ENCODE measurements at places on chromosomes 6 and 20. TPM values are rescaled to one million over a fixed set of nuclear protein-coding genes. Genes with fewer than 3 reads are reported as not detected.

GPR6 gene
- not detected for polyA plus RNA-seq

GRCh38 chr6:70709826-70710225, 42.1 kb downstream of the SMAP1 start:
- DNase-seq: no peak

DNA sequence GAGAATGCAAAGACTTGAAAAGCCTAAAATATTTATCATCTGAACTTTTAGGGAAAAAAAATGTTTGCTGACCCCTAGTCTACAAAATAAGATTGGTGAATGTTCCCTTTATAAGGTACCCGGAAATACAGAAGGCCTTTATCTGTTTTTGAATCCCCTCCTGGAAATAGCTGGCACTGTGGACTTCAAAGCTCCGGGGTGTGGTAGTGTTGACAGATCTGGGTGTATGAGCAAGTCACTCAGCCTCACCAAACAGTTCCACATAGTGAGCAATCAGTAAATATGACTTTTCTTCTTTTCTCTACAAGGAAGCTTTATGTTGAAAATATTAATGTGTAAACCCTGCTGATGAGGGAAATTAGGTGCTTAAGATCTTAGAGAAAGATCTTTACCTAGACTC, 29.2 kb upstream of the HTR1B start:
- no peak for DNase-seq

- DNase-seq: no peak
Observed at GRCh38 chr6:135173242-135173988, 7.7 kb upstream of the MYB start.

- no peak for DNase-seq
Observed at GRCh38 chr6:49919935-49920644, 43.9 kb downstream of the DEFB114 start.

DNA sequence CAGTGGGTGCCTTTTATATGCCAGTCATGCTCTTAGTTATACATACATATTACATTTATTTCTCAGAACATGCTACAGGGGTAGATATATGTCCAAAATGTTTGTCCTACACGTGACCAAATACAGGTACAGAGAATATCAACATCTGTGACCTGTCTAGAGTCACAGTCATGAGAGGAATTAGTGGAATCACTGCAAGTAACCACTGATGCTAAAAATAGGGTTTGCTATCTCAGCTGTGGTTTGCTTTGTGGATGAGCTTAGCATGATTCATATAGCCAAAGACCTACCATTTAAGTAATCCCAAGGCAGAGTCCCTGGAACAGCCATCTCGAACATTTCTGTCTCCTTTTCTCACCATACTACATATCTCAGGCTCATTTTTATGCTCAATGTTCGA, 32.3 kb downstream of the GSTA3 start:
- no peak for DNase-seq

DNA sequence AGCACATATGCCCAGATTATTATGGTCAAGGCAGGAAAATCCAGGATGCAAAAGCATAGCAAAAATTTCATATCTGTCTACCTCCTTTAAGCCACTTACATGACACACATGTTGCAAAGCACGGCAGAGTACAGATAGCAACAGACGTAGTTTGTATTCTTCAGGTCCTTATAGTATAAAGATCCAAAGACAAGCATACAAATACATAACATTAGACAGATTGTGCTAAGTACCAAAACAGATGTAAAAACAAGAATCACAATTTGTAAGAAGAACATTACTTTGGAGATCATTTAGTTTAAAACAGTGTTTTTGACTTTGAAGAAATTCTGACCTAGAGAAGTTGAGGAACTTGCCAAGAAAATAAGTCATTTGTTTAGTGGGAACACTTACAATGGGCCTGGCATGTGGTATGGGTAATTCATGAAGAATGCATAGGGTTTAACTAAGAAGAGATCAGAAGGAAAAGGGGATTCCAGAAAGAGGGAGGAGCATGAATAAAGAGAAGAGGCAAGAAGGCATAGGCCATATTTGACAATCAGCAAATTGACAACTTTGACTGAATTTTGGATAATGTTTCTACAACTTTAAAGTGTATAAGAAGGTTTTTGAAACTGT, 30.6 kb upstream of the LMBRD1 start:
- no peak for DNase-seq

DNA sequence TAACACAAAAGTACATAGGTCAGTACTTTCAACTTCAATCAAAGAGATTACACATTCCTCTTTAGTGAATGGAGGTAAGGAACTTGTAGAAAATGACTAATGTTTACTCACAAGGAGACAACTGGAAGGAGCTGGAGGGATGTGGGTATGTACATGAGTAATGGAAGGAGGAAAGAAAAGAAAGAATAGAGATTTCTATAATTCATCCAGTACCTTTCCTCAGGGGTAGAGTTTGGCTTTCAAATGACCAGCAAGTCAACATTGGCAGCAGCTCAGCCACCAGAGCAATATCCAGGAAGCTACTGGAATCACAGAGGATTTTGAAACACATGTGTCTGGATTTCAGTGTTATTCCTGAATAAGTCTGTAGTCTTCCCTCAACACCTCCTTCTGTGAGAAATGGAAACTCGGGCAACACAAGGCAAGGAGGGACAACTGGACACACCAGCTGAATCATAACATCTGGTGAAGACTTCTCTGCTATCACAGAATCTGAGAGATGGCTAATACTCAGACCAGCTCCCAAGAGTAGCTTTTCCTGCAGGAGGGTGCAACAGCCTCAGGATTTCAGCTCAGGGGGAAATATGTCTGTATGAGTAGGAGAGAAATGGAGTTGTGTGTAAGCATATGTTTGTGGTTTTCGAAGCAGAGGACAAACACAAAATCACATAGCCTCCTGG, 98.8 kb downstream of the HAO1 start:
- no peak for DNase-seq

IPCEF1 gene
- polyA plus RNA-seq: 2.7 TPM

GRCh38 chr6:170031684-170032121, 259.2 kb downstream of the DLL1 start:
- DNase-seq: peak; percentile 48

TSPO2 gene
- polyA plus RNA-seq: 0.88 TPM

- DNase-seq: no peak
Observed at GRCh38 chr20:48930035-48930434, 8.5 kb downstream of the ARFGEF2 start.

DNA sequence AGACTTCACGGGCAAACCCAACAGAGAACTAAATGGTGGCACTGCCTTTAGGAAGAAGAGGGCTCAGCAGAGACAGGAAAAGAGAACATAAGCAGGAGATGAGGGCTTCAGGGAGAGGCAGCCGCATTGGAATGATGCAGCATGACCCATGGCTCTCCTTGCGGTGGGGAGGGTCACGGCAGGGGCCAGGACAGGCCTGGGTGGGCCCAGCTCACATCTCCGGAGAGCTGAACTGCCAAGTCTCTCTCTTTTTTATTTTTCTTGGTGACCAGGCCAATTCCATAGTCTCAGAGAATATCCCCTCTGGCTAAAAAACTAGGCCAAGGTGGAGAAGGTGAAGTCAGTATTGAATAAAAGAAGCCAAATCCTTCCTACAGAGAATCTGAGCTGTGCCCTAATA, 77.5 kb upstream of the TRAF3IP2 start:
- DNase-seq: no peak

SNX3 gene
- polyA plus RNA-seq: 236 TPM

GRCh38 chr6:75302280-75302679, 17.7 kb upstream of the TMEM30A start:
- DNase-seq: no peak

- no peak for DNase-seq
Observed at GRCh38 chr6:125232466-125232865, 69.3 kb downstream of the HDDC2 start.

CDH4 gene
- polyA plus RNA-seq: not detected

GRCh38 chr6:104483225-104483834, 376.4 kb downstream of the HACE1 start:
- no peak for DNase-seq

DNA sequence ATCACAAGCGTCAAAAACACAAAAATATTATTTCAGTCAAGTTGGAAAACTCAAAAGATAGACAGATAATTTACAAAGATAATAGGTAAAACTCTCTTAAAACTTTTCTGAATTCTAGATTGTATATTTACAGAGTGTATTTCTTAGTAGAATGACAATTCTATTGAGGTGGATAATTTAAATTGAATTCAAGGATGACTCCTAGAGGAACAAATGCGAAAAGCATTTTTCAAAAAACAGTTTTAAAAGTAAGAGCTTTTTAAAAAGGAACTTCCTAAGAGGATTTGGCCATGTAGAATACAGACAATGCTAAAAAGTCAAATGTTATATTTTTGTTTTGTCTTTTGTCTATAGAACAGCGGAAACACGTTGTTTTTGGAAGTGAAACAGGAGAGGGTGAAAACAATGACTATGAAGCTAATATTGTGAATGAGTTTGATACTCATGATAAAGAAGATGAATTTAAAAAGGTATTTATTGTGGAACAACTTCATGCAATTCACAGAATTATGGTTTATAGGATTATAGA, 90.1 kb downstream of the DNAH8 start:
- no peak for DNase-seq

Data from kidney (tissue), 22 donors.